SHP77 (cell line): ENCODE measurements at places on chromosomes 1 and 21.

- DNase-seq: no peak
Measured at GRCh38 chr1:116431870-116432500, 58.9 kb downstream of the ATP1A1 start.

DNA sequence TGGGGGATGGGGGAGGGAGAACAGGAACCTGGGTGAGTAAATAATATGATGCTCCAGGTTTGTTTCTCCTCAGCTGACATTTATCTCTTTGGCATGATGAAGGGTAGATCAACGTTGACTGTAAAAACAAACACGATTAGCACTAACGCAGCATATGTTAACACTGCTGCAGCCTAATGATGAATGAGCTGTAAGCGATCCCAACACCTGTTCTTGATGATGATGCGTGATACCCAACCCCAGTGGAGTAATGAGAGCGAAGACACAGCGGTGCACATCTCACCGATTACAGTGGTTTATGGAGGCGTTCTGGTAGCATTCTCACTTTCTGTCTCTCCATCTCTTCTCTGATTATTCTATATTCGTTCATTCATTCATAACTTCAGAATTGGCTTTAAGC is 640.4 kb downstream of the USP25 start:
- DNase-seq: no peak

DNA sequence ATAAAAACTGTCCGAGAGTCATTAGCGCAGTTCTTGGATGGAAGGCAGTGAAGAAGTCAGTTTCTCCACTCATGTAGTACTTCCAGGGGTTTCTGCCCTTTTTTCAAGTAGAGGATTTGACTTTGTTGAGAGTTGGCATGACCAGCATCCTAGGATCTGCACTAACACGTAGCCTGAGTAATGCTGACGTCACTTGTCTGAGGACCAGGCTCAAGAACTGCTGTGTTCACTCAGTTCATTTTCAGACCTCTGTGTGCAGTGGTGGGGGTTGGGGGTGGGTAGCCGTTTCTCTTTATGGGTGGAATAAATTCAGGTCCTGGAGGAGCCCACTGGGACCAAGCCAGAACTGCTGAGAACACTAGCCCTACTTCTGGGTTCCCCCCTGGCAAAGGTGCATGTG is 53.3 kb downstream of the MRPS6 start:
- DNase-seq: no peak

GRCh38 chr1:229894532-229894931 is 172.5 kb upstream of the GALNT2 start:
- DNase-seq: no peak

GRCh38 chr1:121413821-121414220 is 229.0 kb downstream of the SRGAP2C start:
- DNase-seq: no peak

GRCh38 chr1:182059936-182060335 is 1.6 kb downstream of the ZNF648 start:
- DNase-seq: no peak

GRCh38 chr1:23553231-23554126 is 5.8 kb downstream of the ID3 start:
- DNase-seq: no peak

DNA sequence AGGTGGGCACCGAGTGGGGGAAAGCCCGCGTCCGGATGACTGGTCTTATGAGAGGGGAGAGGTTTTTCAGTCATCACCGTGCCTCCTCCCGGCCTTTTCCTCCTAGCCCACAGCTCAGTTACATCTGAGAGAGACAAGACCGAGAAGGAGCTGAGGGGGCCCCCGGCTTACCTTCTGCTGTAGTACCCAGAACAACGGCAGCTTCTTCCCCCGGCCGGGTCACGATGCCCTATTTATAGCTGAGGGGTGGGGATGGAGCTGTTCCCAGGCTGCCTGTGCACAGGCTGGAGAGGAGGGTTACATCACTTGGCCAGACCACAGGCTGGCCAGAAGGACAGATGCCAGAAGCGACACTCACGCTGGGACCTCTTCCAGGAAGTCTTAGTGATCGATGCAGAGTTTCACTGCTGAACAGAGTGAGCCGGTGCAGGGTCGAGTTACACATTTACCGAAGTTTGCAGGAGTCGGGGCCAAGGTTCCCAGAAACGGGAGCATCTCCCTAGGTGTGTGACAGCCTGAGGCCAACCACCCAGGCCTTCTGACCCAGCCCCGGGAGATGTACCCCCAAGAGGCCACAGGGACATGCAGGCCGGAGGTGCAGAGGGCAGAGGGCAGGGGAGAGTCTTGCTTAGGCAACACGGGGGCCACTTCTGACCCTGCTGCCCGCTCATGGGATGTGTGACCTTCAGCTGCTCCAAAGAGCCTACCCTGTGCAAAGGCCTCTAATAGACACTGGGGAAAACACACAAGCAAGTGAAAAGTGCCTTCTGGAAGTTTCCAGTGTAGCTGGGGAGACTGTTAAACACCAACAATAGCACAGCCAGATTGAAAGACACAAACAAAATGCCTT is at the start of gene AGT:
Gene AGT, minus strand, starts transcription at position 208 of the 850 bp plus-strand sequence. CDS start 3,299 bp downstream, outside the sequence.
- DNase-seq: peak; percentile 72

DNA sequence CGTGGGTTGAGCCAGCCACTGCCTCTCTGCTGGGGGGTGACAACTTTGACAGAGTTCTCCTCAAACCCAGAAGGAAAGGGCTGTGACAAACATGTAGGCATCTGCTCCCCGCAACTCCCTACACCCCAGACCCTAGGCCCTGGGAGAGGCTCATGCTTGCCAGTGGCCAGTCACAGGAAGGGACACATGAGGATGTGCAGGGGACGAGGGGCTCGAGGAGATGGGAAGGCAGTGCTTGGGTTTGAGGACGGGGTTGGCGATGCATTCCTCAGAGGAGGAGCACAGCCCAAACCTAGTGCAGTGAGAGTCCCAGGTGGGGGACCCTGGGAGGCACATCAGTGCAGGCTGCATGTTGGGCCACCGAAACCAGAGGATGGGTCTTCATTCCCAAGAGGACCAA is 62.1 kb downstream of the STUM start:
- DNase-seq: no peak

GRCh38 chr1:53959664-53960250 is 13.6 kb downstream of the LRRC42 start:
- peak; percentile 17 for DNase-seq

DNA sequence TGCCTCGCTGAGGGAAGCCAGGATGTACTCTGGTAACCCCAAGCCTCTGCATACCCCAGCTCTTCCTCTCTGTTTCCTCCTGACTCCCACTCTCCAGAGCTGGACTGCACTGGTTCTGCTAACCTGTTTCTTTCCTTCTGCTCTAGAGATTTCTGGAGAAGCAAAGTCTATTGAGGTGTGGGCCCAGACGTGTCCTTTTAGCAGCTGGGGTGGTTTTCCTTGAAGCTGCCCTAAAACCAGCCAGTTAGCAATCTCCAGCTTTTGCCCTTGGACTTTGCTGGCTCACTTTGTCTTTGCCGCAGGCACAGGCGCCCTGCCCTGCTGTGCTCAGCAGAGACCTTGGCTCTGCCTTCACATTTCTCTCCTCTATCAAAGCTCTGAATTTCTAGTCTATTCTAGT is 171.8 kb upstream of the IVNS1ABP start:
- no peak for DNase-seq

GRCh38 chr1:239854922-239855321 is 236.8 kb upstream of the FMN2 start:
- no peak for DNase-seq

DNA sequence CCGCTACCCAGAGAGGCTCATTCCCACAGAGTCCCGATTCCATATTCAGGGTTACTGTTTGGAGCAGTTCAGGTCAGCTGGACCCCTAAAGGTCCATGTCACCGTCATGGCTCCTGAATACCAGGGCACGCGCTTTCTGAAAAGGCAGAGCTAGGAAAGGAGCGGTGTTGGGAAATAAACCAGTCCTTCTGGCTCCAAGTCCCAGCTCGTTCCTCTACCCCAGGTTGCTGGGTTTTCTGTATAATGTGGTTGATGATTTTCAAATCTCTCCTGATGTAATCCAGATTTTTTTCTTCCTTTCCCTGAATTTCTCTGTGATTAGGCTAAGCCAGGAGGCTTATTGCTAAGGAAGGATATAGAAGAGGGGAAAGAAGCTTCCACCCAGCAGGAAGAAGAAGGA is 14.0 kb upstream of the PKP1 start:
- no peak for DNase-seq

DNA sequence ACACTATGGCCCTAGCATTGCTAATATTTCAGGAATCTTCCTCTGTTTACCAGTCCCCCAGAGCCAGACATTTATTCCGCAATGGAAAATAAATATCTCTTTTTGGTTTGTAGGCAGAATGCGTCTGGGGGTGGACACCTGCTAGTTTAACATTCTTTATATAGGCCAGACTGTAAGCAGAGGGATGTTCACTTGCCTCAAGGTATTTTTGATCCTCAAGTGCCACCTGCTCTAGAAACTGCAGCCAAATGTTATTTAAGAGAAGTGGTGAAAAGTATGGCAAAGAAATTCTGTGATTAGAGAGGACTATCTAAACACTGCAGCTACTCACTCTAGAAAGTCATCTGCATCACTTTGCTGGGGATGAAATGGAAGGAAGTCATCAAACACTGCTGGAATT is 164.7 kb downstream of the NEGR1 start:
- no peak for DNase-seq

GRCh38 chr1:125065092-125065820 is 3880.5 kb downstream of the SRGAP2C start:
- DNase-seq: no peak

DNA sequence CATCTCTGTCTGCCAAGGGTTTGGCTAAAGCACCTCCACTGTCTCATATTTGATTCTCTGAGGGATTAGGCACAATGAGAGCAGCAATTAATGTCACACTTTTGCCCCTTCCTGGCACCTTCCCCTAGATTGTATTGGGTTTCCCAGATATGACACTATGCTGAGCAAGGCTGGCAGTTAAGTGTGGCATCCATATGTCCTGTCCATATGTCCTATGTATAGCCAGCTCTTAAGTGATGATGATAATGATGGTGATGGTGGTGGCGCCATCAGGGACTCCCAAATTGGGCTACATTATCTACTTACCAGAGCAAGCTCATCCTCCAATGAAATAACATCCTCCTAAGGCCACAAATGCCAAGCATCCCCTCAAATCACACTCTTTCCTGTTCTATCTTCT is 13.5 kb upstream of the LORICRIN start:
- DNase-seq: no peak

DNA sequence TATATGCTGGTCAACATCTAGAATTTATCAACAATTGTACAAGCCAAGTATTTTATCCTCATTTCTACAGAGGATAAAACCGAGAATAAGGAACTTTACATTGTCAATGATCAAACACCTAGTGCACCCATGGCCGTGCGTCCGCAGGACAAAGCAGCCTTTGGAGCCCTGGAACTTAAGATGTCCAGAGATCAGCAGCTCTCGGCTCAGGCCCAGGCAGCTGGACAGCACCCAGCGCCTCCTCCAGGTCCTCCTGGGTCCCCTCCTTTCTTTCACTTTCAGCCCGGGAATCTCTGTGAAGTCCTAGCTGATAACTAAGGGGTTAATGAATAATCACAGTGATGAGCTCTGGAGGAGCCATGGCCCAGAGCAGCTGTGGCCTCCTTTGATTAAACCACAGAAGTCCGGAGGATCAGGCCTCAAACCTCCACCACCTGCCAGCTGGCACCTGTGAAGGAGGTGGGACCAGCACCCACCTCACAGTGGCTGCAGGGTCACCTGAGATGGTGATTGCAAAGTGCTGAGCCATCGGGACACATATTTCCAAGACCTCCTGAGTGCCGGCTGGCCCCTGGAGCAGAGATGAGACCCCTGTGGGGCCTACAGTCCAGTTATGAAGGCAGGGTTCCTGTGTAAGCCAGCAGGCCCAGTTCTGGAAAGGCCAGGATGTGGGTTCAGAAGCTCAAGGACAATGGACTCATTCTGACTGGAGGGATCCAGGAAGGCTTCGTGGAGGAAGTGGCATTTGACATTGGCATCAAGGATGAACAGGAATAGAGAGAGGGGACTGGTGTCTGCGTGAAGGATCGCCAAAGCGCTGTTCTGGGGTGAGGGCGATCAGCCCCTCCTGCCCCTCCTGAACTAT is 11.6 kb upstream of the SAMD11 start:
- DNase-seq: no peak

- peak; percentile 76 for DNase-seq
Measured at GRCh38 chr21:41170442-41170841, 2.5 kb downstream of the BACE2 start.
